ENCODE measurements at places on chromosomes 7 and 10.

GRCh38 chr7:17497549-17498167, 199.2 kb downstream of the AHR start:
- no peak for DNase-seq

- DNase-seq = no peak
Observed at GRCh38 chr7:1618475-1618874, 48.6 kb upstream of the PSMG3 start.

GRCh38 chr10:131663351-131663750, 237.5 kb upstream of the PPP2R2D start:
- no peak for DNase-seq

GRCh38 chr10:114507449-114507848, 103.1 kb upstream of the AFAP1L2 start:
- no peak for DNase-seq

DNA sequence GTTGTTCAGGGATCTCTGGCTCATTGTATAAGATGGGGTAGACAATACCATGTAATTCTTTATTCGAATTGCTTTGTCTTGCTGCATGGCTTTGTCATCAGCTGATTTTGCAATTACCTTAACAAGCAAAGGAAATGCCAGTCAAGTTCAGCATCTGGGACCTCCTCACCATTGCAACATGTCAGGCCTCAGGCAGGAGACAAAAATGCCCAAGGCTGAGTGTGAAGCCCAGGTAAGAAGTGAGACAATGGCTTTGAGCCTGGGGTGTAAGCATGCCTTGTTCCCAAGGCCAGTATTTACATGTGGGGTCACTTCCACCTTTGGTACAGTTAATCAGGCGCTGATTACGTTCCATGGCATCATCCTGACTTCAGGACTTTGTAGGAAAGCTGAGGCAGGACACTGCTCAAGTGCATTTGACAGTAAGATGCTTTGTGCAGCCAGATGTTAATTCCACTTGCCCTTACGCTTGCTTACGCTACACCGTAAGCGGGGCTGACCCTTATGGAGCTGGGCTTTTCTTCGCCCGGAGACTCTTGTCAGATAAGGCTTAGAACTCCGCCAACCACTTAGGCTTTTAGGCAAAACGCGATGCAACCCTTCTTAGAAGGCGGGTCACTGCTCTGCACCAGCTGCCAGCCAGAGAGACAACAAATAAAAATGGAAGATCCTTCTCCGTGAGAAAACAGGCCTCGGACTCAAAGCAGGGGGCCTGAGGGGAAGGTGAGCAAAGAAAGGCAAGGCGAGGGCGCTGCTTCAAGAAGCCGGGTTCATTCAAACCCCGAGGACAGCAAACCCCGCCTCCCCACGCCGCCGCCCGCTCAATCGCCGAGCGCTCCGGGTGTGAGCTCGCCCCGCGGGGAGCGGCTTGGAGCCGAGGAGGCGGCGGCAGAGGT, 1.3 kb upstream of the SP4 start:
- DNase-seq = peak; percentile 30

DNA sequence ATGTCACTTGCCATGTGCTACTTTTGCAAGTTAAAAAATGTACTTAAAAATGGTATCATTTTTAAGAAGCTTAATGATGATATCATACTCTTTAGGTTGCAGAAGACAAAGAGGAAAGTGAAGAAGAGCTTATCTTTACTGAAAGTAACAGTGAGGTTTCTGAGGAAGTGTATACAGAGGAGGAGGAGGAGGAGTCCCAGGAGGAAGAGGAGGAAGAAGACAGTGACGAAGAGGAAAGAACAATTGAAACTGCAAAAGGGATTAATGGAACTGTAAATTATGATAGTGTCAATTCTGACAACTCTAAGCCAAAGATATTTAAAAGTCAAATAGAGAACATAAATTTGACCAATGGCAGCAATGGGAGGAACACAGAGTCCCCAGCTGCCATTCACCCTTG, 6.1 kb downstream of the LMOD2 start:
- no peak for DNase-seq

DNA sequence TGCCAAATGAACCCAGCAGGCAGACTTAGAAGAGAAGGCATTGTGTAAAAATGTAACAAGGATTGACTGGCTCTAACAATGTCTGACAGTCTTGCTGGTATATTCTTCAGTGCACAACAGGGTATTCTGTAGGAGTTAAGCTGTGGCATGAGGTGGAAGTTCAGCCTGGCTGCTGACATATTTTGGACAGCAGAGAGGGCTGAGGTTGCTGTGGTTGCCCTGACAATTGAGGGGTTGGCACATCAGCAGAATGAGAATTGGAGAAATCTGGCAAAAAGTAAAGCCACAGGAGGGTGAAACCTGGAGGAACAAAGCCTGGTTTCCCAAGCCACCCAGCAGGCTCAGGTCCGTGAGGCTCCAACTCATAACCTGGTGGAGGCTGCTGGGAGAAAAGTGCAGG, 220.2 kb downstream of the JAZF1 start:
- no peak for DNase-seq

GRCh38 chr10:7412237-7412927, 1.5 kb upstream of the SFMBT2 start:
- DNase-seq = no peak

- DNase-seq = no peak
Observed at GRCh38 chr7:13910805-13911551, 78.5 kb downstream of the ETV1 start.

- no peak for DNase-seq
Observed at GRCh38 chr10:26448292-26448691, 10.2 kb downstream of the APBB1IP start.

DNA sequence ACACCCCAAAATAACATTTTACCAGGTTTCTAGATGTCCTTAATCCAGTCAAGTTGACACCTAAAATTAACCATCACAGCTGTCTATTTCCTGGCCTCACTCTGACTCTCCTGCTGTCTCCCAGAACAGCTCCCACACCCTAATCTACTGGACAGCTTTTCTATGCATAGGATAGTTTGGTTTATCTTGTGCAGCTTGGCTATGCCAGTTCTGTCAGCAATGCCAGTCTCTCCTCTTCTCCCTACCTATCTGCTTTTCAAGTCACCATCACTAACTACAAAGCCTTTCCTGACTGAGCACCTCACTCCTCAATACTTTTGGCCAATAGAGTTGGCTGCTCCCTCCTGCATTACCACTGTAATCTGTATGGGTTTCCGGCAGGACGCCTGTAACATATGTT, 5.0 kb downstream of the NCOA4 start:
- DNase-seq = no peak

GRCh38 chr10:625751-626711, 63.4 kb downstream of the DIP2C start:
- no peak for DNase-seq

- DNase-seq = no peak
Observed at GRCh38 chr10:84542522-84543490, 214.4 kb downstream of the CCSER2 start.

- DNase-seq = no peak
Observed at GRCh38 chr7:85508642-85509410, 322.0 kb upstream of the SEMA3D start.

- no peak for DNase-seq
Observed at GRCh38 chr10:44198096-44198779, 186.7 kb downstream of the CXCL12 start.

- no peak for DNase-seq
Observed at GRCh38 chr10:33099748-33100147, 141.7 kb upstream of the ITGB1 start.

DNA sequence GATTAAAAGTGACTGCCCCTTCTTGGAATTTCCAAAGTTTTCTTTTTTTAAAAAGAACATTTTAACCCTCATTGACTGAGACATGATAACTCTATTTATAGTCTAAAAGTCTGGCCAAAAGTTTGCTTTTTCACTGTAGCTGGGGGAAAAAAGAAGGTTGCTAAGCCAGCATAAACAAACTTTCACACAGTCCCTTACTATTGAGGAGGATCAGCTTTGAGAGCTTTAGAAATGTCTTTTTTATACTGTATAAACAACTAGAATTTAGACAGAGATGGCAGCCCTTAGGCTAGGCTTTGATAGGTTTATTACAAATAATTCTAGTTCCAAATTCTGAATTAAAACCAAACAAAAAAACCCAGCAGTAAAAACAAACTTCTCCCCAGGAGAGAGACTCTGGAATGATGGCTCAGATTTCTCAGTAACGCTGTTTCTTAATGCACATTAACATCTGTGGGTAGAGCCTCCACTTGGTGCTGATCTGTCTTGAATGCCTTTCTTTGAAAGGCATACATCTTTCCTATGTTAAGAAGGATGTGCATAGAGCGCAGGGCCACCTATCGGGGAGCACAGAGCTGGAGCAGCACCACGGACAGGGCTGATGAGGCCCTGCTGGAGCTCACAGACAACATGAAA, 100.9 kb upstream of the PDLIM1 start:
- DNase-seq = no peak

- DNase-seq = no peak
Observed at GRCh38 chr7:1705856-1706255, 35.8 kb downstream of the ELFN1 start.

DNA sequence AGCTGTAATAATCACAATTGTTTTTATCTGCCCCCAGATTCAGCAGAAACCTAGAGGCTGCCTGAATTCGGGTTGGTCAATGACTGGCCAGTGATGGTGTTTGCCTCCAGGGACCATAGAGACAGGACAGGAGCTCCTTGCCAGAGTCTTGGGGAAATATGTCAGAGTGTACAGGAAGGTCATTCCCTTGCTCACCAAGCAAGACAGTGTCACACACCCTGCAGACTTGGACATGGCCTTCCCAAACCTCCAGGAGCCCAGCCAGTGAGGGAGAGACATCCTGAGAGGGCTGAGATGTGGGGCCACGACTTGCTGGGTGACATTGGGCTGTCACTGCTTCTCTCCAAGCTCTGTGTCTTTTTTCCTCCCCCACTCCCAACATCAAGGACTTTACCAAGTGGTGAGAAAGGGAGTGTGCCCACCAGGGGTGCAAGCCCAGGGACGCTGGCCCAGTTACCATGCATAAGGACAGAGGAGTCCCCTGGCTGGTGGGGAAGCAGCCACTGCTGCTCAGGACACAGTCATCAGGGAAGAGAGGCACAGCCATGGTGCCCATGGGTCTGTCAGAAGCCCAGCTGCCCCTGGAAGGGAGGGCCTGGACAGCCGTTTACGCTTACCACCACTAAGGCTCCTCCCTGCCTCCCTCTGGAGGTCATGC, 25.3 kb upstream of the C10orf53 start:
- DNase-seq = no peak

DNA sequence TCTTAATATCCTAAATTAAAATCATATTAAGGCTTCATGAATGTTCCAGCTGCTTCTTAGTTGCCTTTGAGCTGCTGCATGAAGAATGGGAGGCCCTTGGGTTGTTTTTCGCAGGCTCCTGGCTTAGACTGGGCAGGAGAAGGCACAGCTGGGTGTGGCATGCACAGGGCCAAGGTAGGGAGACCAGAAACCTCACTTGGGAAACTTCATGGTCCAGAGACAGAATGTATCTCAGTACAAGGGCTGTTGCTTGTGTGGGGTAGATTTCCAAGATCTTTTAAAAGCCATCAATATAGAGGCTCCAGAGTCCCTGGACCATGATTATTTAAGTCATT, 49.9 kb downstream of the BUB3 start:
- no peak for DNase-seq

DNA sequence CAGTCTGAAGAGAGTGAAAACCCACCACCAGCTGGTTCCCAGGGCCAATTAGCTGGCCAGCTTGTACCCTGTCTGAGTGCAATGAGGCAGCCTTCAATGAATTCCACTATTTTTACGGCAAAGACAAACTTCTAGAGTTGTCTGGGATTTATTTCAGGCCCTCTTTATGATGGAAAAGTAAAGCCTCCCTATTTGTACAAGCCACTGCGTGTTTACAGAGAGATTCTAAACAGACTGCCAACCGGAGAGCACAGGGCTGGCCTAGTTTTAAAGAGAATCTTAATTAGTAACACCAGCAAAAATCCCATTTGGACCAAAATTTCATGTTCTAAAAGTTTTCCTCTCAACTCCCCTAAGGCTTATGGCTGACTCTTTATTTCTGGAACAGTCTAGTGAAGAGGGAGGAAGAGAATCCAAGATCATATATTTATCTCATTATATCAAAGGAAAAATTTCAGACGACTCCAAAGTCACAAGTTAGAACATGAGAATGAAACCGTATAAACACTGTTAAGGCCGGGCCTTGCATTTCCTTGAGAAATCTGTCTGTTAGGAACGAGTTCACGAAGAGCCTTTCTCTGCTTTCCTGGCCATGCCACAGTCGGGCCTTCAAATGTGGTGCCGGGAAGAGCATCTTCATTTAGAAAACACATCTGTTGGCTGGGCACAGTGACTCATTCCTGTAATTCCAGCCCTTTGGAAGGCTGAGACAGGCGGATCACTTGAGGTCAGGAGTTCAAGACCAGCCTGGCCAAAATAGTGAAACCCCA, 724.6 kb upstream of the NRP1 start:
- DNase-seq = no peak

- no peak for DNase-seq
Observed at GRCh38 chr7:18541181-18541870, 45.8 kb downstream of the HDAC9 start.

- DNase-seq = peak; percentile 46
Observed at GRCh38 chr7:93228302-93228701, 2.0 kb upstream of the HEPACAM2 start.

- no peak for DNase-seq
Observed at GRCh38 chr7:151248346-151249033, at the start of gene SMARCD3. Gene SMARCD3 (minus strand): TSS chr7:151248694. CDS start chr7:151248562, 132 bp downstream.

GRCh38 chr7:155460926-155461613, 3.1 kb downstream of the EN2 start:
- DNase-seq = no peak

DNA sequence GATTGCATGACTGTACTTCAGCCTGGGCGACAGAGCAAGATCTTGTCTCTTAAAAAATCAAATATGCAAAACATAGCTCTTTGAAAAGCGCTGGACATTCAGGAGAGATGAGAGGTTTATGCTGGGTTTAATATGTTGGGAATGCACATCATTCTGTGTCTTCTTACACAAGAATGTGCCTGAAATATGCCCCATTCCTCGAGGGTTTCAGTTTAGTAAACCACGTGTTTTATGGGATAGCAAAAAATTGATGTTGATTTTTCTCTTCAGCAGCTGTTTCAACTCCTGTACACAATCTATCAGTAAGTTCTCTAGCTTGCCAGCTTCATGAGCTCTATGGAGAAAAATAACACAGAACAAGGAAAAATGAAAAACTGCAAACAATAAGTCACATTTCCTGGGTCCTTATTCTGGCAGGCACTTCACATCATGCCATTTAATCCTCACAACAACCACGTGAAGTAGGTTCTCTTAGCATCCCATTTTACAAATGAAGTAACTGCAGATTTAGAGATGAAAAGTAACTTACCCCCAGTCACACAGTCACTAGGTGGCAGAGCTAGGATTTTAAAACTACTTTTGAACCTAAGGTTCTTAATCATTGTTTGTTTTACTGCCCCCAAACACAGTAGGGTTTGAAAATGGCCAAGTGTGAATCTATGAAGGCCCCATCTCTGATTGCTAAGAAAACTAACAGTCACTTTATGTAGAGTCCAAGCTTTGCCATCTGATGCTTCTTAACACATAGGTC, 423.6 kb downstream of the PHTF2 start:
- no peak for DNase-seq

Measured in Panc1 (cell line).